HS-27A (cell line): ENCODE measurements at places on chromosomes 12 and 14.
A peak's percentile ranks its signal among the peaks of the same experiment; 100 is the strongest.

- DNase-seq = no peak
Observed at GRCh38 chr12:43806737-43807072, 588 bp upstream of the TWF1 start.

DNA sequence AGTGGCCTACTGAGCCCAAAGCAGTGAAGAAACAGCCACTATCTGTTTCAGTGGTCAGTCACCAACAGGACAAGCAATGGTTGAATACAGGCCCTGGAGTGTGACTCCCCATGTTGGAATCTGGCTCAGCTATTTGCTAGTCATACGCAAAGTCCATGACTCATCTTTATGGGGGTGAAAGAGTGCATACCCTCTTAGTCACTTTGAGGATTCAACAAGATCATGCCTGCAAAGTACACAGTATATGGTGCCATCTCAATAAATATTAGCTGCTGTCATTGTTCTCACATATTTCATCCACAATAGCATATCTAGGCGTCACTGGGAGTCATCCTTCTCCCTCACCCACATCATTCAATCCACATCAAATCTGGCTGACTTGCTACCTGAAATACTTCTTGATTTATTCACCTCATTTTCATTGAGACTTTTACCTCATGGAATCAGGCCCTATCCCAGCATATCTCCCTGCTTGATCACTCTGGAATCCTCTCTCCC, 26.4 kb upstream of the STAB2 start:
- DNase-seq = peak; percentile 97

DNA sequence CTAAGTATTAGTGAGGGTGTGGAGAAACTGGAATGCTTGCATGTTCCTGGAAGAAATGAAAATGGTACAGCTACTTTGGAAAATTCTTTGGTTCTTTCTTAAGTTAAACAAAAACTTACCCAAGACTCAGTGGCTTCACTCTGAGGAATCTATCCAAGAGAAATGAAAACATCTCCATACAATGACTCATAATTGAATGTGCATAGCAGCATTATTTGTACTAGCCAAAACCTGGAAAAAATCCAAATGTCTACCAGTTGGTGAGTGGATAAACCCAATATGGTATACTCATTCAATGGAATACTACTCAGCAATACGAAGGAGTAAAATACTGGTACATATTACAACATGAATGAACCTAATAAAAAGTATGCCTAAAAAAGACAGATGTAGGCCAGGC, 18.0 kb upstream of the CRACR2A start:
- peak; percentile 74 for DNase-seq

DNA sequence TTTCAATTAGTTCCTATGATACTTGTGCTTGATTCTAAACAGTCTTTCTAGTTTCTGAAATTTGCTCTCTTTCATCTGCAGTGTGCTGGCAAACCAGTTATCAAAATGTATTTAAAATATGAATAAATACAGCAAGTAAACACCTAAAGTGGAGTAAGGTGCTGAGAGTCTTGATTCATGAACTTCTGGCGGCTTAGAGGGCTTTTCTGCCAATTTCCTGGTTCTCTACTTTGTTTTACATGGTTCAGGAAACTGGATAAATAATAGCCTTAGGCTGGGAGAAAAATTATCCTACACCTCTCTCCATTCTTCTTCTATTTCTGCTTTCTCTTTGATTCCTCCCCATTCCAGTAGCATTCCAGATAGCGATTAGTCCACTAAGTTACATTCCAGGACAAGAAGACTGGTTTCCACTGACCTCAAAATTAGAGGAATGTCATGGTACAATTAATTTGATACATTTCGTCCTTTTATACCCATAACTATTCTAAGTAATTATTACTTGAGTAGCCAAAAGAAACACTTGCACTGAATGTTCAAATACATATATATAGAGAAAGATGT, 14.9 kb downstream of the ATP2B1 start:
- no peak for DNase-seq

DNA sequence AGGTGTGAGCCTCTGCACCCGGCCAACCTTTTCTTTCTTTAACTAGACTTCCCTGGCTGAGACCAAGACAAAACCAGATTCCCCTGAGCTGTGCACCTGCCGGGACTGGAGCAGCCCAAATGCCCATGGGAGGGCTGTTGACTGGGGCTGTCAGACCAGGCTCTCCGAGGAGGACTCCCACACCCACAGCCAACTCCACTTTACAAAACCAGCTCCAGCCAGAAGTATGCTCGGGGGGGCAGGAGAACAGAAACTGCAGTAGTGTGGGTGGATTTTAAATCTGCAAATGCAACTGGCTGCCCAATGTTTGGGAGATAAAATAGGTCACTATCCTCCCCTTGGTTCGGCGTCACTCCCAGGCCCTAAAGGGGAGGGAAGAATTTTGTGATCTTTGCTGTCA, 78.5 kb downstream of the VCPKMT start:
- no peak for DNase-seq

GRCh38 chr12:70106347-70106746, 136.9 kb upstream of the CNOT2 start:
- DNase-seq = no peak

- no peak for DNase-seq
Observed at GRCh38 chr14:59276235-59276634, 87.8 kb downstream of the DAAM1 start.

DNA sequence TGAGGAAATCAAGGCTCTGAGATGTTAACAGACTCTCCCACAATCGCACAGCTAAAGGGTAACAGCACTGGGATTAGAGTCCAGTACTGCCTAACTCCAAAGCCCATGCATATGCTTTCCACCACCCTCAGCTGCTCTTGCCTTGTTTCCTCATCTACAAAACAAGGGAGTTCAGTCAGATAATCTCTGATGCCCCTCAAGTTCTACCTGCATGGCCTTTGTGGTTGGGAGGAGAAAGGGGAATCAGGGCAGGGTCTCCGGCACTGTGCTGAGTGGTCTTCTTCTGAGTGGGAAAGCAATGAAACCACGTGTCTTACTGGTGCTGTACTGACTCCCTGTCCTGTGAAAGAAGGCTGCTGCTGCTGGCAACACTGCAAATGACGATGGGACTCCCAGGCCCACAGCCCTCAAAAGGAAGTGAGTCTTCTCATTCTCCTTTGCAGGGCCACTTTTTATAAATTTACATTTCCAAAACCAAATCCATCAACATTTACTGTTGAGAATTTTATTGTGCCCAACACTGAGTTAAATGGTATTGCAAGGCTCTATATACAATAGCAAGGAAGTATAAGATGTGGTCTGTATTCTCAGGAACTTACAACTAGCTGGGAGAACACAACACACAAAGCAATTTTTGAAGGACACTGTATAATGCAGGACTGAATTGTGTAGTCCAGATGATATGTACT, 19.7 kb upstream of the DUSP16 start:
- no peak for DNase-seq

GRCh38 chr12:83084516-83085234, 398.0 kb downstream of the TMTC2 start:
- DNase-seq = no peak

DNA sequence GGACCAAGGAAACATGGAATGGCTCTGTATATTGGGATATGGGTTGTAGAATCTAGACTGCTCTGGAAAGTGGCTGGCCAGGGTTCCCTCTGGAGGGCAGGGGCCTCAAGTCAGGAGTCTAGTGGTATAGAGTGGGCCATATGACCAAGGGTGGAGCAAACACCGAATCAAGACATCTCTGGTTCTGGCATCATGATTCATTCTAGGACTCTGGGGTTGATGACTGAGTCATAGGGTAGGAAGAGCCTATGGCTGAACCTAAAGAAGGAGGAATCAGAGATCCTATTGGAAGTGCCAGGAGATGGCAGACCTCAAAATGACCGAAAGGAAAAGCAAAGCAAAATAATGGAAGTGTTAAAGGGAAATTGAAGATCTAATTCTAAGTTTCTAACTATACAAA, 356.4 kb upstream of the PRICKLE1 start:
- no peak for DNase-seq

DNA sequence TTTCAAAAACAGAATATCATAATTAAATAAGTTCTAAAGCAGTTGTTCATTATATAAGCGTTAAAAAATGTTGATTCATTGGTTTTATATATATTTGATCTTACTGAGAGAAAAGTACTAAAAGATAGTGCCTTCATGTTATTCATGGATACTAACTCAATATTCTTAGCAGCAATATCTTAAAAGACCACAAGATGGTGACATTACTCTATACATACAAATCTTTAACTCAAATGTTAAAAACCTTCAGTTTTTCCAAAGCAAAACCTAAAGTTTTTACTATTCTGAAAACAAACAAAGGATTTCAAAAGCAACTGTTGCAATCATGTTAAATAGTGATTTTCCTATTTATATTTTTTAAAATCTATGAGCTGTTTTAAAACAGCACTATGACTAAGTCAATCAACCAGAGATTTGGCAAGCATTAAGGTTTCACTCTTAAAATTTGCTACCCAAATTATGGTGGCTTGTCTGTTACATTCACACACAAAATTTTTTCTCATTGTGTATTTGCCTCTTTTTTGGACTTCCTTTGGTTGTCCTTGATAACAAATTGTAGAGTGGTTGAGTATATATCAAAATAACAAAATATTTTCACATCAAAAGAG, 50.1 kb upstream of the RERGL start:
- DNase-seq = no peak

- DNase-seq = no peak
Observed at GRCh38 chr14:23610815-23611289, 25.3 kb upstream of the DHRS2 start.

DNA sequence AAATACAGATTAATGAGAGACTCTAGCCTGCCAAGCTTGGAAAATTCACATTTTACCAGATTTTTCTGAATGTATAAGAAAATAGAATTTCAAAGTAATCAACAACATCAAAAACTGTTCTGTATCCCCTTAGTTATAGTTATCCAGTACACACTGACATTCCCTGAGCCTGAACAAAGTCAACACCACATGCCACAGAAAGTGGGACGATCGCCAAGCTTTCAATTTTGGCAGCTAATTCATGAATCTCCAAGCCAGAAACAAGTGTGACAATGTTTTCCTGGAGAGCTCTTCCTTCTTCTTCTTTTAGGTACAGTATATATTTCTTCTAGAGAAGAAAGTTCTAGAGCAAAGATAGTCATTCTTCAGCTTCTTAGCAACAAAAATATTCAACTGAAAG, 290.2 kb downstream of the PRKD1 start:
- DNase-seq = peak; percentile 12

- no peak for DNase-seq
Observed at GRCh38 chr14:35822501-35822900, 3.6 kb upstream of the BRMS1L start.
